ENCODE measurements at places on chromosomes 2 and 18. TPM values are rescaled to one million over a fixed set of nuclear protein-coding genes. Genes with fewer than 3 reads are reported as not detected.
A peak's percentile ranks its signal among the peaks of the same experiment; 100 is the strongest.

Gene CRYGD
- not detected for total RNA-seq

Gene EFHD1
- total RNA-seq: 4.2 TPM

Gene UGT1A8
- total RNA-seq: 0.10 TPM

Gene PPP1R1C
- 0.40 TPM for total RNA-seq

Gene STEAP3
- 11.2 TPM for total RNA-seq

Gene SIX3
- total RNA-seq: not detected

DNA sequence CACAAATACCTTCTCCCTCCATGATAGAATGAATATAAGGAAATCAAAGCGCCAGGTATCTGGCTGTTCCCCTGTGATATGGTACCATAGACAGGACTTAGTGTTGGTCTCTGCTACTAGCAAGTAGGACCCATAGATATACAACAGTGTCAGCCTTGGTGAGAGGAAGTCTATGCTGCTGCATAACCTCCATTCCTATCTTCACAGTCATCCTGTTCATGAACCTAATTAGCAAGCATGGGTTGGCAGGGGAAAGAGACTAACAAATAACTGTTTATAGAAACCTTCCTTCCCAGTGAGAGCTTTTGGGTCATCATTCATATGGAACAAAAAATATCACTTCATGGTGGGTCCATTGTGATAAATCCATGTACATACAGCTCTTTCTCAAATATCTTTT lies 188.9 kb upstream of the FAM98A start:
- no peak for DNase-seq

GRCh38 chr2:393711-394696 lies 106.1 kb upstream of the ALKAL2 start:
- DNase-seq: peak; percentile 60

GRCh38 chr2:108084311-108084710 lies 98.0 kb downstream of the SLC5A7 start:
- no peak for DNase-seq

- DNase-seq: no peak
These were observed 72.5 kb upstream of the NYAP2 start for GRCh38 chr2:225326969-225327368.

DNA sequence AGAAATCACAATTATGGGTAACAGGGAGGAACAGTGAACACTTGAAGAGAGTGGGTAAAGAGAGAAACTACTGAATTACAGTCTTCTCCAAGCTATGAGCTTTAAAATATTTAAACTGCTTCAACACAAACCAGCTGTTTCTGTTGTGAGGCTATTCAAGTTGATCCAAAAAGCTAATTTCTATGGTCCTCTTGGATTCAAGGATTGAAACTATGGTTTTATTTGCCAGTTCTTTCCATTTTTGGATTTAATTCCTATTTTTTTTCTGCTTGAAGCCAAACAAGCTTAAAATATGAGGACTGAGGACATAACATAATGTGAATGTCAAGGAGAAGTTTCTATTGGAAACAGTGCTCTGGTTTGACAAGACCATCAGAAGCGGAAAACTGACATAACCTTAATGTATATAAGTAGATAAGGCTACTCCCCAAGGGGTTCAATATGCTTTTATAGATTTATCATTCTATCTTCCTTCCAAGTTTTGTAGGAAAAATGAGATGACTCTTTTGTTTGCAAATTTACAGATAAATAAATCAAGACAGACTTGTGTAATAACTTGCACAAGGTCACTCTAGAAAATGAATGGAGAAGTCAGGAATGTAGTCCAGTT lies 60.7 kb upstream of the AQP4 start:
- no peak for DNase-seq

GRCh38 chr2:122516775-122517174 lies 761.3 kb downstream of the TSN start:
- no peak for DNase-seq

DNA sequence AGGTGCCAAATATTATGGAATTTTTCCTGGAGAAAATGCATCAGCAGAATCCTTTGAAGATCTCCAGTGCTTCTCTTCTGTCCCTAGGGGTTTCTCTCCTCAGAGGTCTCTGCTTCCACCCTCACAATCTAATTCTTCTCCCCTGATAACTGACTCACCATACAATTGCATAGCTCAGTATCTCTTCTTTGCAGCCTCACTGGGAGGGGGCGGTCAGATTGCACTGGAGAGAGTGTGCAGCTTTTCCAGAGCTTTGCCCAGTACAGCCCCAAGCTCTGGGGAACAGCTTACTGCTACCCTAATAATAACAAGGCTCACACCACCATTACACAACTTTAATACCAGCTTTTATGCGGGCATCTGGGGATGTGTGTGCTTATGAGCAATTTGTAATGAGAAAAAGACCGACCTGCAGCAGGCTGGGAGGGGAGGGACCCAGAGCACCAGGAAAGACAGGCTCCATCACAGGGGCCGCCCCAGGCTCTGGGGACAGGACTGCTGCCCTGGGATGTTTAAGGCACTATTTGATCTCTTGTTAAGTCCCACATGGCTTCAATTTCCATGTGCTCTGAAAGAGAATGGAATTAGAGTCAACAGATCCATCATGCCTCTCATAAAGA lies 276.6 kb upstream of the SIX2 start:
- DNase-seq: no peak

- no peak for DNase-seq
These were observed 247.9 kb downstream of the CYRIA start for GRCh38 chr2:16417726-16418125.

- no peak for DNase-seq
These were observed 89.8 kb downstream of the MEMO1 start for GRCh38 chr2:31920962-31921361.

DNA sequence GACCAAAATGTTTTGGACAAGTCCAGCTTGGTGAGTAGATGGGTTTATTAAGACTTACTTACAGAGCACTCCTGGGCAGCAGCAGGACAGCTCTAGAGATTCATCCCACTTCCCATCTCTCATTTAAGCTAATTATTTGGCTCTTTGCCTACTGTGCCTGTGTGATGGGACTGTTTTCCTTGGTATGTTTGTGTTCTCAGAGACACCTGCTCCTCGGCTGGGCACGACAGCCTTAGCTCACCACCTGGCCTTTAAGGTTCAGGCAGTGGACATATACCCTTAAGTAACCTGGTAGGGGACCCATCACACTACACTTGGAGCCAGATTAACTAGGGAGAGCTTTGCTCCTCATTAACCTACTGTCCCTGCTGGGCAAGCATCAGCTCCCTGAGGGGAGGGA lies 41.7 kb upstream of the EFEMP1 start:
- no peak for DNase-seq

- DNase-seq: peak; percentile 16
These were observed 1.3 kb downstream of the AMMECR1L start for GRCh38 chr2:127884436-127884835.

DNA sequence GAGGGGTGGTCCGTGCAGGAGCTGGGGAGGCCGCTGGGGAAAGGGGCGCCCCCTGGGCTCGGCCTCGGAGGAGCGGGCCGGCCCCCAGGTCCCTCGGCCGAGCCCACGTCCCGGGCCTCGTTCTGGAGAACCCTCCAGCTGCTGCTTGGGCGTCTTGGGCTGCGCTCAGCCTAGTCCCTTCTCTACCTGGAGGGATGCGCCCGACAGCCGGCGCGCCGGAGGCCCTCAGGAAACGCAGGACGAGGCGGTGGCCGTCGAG lies 293 bp upstream of the D2HGDH start:
- DNase-seq: no peak

DNA sequence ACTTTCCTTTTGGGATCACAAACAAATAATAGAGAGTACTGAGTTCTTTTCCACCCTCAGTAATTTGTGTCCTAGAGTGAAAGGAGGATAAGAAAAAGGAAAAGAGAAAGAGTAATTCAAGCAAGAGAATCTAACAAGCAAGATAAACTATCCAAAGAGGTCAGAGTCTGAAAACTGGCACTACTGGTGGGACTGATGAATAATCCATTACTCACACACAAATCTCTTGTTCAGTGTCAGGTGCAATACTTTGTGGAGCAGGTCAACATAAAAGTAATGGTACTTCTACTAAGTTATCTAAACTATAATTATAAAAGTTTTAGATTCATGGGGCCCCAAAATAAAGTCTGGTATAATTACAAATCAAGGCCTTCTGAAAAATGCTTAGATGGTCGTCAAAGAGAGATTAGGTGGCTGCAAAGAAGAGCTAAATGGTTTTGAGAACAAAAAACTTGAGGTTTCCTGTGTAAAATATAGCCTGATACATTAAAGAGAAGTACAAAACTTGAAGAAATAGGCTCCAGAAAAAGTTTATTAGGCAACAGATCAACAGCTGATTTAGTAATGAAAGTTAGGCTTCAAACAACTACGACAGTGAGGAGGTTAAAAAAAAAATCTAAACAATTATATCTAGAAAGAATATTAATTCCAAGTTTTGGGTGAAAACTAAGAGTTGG lies 109.4 kb downstream of the BAZ2B start:
- DNase-seq: peak; percentile 34

DNA sequence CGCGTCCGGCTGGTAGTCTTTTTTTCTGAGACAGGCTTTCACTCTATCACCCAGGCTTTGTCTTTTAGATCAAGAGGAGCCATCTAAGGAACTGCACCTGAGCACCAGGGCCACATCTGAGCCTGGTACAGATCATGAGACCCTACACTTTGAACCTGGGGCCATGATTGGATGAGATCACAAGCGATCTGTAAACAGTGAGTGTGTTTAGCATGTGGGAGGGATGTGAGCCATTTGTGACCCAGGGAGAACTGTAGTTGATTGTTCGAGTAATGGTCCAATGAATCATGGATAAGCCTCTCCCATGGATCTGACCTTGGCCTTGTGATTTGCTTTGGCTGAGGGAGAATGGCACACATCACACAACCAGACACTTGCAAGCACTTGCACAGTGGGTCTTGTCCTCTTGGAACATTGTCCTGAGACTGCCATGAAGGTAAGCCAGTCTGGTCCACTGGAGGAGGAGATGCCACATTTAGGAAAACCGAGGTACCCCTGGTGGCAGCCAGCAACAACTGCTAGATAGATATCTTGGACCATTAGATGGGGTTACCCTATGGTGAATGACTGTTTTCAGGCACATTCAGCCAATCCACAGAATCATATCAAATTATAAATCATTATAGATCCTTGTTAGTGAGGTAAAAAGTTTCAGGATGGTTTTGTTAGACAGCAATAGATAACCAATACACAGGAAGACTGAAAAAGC lies 19.5 kb upstream of the DTNB start:
- no peak for DNase-seq

GRCh38 chr2:23571085-23571484 lies 186.1 kb downstream of the KLHL29 start:
- DNase-seq: no peak

DNA sequence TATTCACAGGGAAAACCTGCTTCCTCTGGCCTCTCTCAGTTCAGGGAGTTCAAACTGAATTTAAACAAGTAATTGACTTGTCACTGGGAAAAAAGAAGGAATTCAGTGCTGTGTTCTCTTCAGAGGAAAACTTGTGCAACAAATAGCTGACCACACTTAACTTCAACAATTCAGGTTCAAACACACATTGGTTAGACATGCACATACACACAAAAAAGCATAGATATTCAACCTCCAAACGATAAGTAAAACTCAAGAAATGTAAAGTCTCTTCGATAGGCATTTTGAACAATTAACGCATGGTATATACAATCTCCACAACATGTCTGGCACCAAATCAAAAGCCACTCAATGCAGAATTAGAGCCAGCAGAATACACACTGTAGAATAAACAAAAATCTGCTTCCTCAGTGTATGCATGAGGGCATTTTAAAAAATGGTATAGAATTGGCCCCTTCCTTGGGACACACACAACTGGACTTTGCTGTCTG lies 269.0 kb downstream of the TCF4 start:
- DNase-seq: no peak

DNA sequence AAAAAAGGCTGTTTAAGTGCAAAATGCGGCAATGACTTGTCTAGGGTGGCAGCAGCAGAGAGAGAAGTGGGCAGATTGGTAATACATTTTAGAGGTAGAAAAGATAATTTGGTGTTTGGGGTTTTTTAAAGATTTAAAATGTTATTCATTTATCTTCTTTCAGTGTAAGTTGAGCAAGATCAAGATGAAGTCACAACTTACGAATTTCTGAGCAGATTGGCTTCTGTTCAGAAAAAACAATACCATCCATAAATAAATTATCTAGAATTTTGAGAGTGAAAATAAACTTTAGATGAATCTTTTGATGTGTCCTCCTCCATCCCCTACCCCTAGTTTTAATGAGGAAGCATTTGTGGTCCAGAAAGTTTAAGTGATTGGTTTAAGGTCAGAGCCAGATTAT lies 47.9 kb upstream of the FAM171B start:
- DNase-seq: no peak

DNA sequence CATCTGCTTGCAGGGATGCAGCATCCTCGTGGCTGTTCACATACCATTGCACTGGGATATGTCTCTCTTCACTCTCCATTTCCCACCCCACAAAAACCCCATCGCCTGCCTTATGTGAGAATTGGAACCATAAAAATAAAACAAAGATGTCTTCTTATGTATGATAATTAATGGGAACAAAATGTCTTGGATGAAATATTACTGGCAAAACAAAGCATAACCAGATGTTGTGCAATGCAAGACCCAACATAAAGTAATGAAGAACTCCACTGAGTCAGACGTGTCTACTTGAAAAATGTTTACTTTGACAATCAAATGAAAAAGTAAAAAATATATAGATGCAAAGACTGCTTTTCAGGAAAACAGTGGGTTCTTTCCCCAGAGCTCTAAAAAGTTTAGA lies 611.3 kb upstream of the SYT4 start:
- DNase-seq: no peak
